ENCODE measurements at places on chromosomes 11 and 22. TPM values are rescaled to one million over a fixed set of nuclear protein-coding genes. Genes with fewer than 3 reads are reported as not detected.

The IGSF9B gene
- total RNA-seq: 99.7 TPM

The SYT12 gene
- total RNA-seq: not detected

The MMP8 gene
- not detected for total RNA-seq

The C11orf65 gene
- total RNA-seq: 0.80 TPM

The UPB1 gene
- total RNA-seq: 0.30 TPM

All from activated naive CD8-positive, alpha-beta T cell treated with anti-CD3 and anti-CD28 coated beads, Interleukin-2, amount 10 ng/mL, durations not matched to agents 7 days and 5 days (primary cell).